Motor neuron (in vitro differentiated cells): ENCODE measurements at places on chromosomes 7 and 10.

DNA sequence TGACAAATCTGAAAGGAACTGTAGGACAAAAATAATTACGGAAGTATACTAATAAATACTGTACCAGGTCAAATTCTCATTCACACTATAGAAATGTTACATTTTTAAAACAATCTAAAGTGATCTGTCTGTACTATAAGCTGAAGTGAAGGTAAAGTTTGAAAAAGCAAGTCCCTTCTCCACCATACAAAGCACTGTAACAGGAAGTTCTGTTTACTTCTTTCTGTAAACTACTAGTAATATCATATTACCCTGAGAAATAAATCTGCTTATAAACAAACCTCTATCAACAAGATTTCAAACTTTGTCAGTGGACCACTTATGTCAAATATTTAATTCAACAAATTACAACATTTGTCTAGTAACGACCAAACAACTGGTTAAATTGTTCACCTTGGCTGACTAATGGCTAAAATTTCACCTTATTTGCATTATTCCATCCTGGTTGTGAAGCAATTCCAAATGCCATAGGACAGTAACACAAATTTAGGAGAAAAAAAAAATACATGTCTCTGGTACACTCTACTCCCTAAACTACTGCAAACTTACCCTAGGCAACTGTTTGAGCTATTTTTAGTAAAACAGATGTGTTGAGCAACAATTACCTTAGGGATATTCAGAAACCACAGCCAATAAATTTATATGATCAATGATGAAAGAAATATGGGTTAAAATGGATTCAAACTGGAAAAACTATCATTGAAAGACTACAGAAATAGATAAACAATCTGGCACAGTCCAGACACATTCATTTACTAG lies 126.0 kb downstream of the NRBF2 start:
- no peak for ATAC-seq

DNA sequence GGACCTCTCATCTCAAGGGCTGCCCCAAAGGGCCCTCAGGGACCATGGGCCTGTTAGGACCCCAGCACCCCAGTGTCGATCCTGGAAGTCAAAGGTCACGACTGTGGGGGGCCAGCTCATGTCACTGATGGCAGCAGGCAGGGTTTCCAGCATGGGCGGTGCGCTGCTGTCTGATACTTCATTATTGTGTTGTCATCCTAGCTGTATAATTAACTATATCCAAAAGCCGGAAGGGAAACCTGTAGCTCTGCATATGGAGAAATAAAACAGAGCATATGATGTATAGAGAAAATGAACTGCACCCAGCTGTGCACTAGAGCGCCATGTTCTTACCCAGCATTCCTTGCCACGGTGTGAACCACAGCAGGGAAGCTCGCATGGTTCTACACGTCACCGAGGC lies 196.3 kb downstream of the EBF3 start:
- no peak for ATAC-seq

DNA sequence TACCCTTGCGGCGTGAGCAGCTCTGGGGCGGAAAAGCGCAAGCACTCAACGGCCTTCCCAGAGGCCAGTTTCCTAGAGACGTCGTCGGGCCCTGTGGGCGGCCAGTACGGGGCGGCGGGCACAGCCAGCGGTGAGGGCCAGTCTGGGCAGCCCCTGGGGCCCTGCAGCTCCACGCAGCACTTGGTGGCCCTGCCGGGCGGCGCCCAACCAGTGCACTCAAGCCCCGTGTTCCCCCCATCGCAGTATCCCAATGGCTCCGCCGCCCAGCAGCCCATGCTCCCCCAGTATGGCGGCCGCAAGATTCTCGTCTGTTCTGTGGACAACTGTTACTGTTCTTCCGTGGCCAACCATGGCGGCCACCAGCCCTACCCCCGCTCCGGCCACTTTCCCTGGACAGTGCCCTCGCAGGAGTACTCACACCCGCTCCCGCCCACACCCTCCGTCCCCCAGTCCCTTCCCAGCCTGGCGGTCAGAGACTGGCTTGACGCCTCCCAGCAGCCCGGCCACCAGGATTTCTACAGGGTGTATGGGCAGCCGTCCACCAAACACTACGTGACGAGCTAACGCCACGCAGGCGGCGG lies 12.6 kb downstream of the TRIM8 start:
- no peak for ATAC-seq

DNA sequence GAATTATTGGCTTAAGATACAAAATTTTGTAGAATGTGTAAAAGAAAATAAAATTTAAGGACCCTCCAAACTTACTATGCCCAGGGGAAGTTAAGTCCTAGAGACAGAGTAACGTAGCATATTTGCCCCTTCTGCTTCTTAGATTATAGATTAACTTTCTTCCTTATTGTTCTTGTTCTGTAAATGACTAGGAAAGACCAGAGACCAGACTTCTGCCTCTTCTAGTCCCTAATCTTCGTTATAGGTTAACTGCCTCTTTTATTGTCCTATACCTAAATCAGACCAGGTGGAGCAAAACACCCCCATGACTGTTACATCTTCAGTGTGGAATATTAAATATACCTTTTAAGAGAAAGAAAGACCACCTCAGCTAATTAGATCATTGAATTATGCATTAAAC lies 160.5 kb downstream of the PHTF2 start:
- no peak for ATAC-seq

DNA sequence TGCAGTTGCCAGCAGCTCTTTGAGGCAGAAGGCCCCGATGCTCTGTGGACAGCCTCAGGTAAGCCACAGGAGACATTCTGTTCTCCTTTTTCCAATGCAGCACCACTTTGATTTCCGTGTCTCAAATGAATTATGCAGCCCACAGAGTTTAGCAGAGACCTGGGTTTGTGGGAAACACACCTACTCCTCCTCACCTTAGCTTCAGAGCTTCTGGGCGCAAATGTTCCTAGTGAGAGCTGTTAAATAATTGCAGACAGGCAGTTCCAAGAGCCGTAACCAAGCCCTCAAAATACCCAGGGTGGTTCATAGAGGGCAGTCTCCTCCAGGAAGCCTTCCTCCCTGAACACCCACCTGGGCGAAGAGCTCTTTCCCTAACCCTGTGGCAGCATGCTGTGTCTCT lies 69.2 kb upstream of the AGK start:
- no peak for ATAC-seq

DNA sequence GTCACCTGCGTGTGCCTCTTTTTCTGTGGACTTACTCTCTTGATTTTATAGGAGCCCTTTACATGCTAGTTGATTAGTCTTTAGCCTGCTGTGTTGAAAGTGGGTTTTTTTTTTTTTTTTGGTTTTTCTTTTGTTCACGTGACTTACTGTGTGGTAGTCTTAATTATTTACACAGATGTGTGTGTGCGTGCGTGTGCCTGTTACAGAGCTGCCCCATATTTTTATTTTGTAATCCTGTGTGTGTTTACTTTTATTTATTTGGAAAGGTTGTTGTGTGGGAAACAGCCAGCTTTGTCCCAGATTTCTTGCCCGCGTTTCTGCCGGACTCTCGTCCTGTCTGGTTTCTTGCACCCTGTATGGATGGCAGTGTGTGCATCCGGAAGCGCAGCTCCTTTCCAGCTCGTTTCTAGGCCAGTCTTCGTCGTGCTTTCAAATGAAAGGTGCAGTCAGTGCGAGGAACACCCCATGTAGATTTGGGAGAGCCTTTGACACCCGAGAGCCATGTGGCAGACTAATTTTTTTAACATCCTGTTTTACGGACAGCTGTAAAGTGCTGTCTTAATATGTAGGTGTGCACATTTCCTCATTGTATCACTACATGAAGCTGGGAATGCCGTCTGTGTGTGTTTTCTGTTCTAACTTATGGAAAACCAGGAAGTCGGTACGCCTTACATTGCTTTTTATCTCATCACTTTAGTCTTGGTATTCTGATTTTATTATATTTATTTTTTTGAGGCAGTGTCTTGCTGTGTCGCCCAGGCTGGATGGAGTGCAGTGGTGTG lies 55.6 kb downstream of the DNAJB6 start:
- ATAC-seq: no peak

DNA sequence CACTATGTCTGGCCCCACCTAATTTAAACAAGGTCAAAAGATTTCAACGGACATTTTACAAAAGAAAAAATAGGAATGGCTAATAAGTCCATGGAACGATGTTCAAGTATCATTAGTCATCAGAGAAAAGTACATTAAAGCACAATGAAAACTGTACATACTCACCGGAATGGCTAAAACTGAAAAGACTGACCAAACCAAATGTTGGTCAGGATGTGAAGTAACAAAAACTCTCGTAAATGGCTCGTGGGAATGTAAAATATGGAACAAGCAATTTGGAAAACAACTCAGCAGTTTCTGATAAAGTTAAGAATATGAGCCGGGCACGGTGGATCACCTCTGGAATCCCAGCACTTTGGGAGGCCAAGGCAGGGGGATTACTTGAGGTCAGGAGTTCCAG lies 65.7 kb upstream of the PARD3 start:
- no peak for ATAC-seq
